ENCODE measurements at places on chromosomes 12 and 14.

DNA sequence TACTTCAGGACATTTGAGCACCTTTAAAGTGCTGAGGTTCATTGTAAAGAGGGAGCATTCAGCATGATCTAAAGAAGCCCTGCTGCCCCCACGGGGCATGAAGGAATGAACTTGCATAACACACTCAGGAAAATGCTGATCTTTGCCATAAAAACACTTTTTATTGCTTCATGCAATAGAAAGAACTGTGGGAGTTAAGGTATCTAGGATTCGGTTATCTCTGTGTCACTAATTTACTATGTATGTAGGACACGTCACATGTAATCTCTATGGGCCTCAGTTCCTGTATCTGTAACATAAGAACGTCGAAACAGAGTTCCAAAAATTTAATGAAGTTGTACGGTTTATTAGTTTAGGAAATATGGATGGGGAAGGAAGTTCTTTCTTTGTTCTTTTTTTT lies 33.0 kb downstream of the BTBD7 start:
- peak; percentile 26 for DNase-seq

GRCh38 chr12:3496957-3497356 lies 6.0 kb downstream of the PRMT8 start:
- DNase-seq: no peak

DNA sequence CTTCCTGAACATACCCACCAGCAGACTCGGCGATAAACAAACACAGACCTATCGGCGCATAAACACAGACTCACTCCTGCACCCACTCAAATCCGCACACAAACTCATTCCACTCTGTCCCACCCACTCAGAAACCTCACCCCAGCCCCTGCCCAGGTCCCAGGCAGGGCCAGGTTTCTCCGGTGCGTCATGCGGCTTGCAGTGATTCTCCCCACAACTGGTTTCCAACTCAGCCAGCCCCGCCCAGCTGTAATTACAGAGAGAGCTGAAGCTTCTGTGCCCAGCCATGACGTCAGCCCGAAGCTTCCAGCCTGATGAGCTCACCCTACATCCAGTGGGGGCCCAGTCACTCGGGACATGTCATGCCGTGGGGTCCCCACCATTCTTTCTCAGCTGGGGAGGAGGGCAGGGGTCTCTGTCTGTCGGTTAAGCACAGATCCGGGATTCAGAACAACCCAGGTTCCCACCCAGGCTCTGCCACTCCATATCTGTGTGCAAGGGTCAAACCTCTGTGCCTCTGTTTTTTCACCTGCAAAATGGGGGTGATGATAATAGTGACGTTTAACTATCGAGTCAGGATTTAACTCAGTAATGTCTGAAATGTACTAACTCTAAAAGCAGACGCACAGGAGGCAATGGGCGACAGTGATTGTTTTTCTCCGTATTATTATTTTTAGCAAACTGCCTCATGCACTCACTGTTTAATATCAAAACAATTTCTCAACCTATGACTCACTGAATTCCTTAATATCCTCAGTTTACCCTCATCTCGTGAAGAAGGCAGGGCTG lies 2.3 kb upstream of the HSPB8 start:
- no peak for DNase-seq

- peak; percentile 38 for DNase-seq
Observed at GRCh38 chr12:74689071-74689655, 151.5 kb downstream of the ATXN7L3B start.

- no peak for DNase-seq
Observed at GRCh38 chr12:56362130-56363059, at the start of gene APOF. Gene APOF, minus strand, starts transcription at chr12:56362857. Its CDS starts 112 bp downstream, at chr12:56362745.

GRCh38 chr14:95953111-95953724 lies 76.6 kb downstream of the TUNAR start:
- no peak for DNase-seq

GRCh38 chr14:74425525-74426201 lies 347 bp downstream of the SYNDIG1L start:
- DNase-seq: peak; percentile 84

GRCh38 chr12:50606675-50607375 lies 102.0 kb downstream of the DIP2B start:
- DNase-seq: no peak

- no peak for DNase-seq
Observed at GRCh38 chr12:7433276-7433822, 10.6 kb downstream of the CD163L1 start.

DNA sequence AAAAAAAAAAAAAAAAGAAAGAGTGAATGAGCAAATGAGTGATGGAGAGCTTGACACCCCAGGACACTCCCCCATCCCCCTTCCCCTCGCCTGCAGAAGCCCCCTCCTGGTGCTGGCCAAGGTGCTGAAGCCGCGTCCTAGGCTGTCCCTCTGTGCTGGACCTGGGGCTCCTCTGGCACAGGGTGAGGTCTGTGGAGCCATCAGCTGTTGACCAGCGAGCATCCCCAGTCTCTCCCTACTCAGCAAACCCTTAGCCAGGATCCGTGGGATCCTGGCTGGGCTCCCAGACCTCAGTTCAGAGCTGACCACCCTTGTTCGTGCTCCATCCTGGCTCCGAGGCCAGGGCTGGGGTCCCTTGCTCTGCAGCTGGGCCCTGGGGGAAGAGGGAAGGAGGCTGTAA lies 5.4 kb upstream of the KIF26A start:
- DNase-seq: no peak

DNA sequence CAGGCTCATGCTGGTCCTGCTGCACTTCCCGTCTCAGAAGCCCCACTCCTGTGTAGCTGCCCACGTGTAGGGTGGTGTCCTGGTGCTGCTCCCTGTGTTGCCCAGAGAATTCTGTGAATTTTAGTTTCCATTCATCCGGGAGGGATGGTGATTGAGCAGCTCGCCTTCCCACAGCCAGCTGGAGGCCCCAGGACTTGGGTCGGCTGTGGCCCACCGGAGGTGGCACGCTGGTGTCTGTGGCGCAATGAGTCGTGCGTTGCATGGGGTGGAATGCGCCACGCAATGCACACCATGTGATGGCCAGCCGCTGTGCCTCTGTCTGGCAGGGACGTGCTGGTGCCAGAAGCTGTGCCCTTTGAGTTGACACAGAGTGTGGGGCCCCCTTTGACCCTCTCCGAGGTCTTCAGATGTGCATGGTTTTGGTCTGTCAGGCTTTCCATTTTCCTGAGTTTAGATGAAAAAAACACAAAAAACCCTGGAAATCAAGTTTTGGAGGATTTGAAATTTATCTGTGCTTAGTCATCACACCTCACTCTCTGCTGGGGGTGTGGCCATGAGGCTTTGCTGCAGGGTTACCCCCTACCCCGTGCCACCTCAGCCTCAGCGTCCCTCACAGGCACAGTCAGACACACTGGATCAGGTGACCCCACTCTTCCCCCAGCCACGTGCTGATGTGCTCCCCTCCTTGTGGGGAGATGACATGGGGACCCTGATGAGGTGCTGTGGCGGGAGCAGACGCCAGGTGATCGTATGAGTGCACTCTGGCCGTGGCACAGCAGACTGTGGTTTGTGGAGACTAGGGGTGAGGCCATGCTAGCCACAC lies 64.6 kb downstream of the EP400 start:
- no peak for DNase-seq

DNA sequence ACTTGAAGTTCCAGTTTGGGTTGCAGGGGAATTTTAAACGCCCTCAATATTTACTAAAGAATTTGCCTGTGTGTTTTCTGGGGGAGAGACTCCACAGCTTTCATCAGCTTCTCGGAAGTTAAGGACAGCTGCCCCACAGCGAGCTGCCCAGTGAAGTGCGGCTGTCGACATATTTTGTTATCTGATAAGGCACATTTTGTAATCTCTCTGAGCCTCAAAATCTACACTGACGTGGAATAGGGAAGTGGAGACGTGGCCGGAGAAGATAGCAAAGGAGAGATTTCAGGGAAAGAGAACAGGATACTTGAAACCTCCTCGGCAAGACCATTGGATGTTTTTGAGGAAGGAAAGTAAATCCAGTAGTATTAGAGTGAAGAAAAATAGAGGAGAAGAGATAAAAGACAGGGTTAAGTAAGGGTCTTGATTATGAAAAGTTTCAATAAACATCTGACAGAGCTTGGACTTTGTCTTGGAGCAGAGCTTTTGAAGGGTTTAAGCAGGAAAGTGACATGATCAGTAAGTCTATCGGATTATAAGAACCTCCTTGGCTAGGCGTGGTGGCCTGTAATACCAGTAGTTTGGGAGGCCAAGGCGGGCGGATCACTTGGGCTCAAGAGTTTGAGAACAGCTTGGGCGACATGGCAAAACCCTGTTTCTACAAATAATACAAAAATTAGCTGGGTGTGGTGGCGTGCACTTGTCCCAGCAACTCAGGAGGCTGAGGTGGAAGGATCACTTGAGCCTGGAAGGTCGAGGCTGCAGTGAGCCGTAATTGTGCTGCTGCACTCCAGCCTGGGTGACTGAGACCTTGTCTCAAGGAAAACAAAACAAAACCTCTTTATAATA lies 1.1 kb downstream of the POLR3B start:
- peak; percentile 69 for DNase-seq

DNA sequence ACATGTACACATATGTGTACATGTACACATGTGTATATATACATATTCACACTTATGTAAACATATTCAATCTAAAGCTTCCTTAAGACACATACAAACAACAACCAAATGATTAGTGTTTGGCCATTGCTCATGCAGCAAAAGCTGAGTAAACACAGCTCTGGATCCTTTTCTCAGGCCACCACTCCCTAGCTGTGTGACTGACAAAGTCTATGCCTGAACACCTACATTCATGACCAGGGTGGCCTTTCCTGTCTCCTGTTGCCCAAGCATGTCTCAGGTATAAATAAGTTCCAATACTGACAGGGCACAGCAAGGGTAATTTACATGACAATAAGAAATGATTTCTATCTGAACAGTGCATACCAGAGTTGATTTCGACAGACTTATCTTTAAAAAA lies 1.4 kb upstream of the PTPRO start:
- no peak for DNase-seq

GRCh38 chr14:69398818-69399210 lies 322 bp downstream of the SLC39A9 start:
- DNase-seq: no peak

DNA sequence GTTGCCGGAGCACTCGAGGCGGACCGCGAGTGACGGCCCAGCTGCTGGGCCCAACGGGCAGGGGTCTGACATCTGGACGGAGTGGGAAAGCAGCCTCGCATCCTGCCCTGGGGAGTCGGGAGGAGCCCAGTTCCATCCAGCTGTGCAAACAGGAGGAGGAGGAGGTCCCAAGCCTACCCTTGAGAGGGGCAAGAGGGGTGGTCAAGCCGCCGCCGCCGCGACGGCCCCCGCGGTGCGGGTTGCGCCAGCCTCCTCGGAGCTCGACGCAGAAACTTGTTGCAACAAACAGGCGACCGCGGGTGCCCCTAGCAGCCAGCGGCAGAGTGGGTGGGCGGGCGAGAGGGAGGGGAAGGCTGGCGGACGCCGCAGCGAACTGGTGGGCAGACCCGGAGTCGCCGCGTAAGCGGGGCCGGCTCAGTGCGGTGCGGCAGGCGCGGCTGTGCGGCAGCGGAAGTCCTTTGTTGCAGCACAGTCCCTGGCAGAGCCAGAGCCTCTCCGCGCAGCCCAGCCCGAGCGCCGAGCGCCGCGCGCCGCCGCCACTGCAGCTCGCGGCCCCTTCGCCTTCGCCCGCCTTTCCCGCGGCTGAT lies at the start of gene ZBTB1:
Gene ZBTB1, plus strand, starts transcription at position 461 of the 587 bp plus-strand sequence. CDS start 16,735 bp downstream, outside the sequence.
- DNase-seq: peak; percentile 91

DNA sequence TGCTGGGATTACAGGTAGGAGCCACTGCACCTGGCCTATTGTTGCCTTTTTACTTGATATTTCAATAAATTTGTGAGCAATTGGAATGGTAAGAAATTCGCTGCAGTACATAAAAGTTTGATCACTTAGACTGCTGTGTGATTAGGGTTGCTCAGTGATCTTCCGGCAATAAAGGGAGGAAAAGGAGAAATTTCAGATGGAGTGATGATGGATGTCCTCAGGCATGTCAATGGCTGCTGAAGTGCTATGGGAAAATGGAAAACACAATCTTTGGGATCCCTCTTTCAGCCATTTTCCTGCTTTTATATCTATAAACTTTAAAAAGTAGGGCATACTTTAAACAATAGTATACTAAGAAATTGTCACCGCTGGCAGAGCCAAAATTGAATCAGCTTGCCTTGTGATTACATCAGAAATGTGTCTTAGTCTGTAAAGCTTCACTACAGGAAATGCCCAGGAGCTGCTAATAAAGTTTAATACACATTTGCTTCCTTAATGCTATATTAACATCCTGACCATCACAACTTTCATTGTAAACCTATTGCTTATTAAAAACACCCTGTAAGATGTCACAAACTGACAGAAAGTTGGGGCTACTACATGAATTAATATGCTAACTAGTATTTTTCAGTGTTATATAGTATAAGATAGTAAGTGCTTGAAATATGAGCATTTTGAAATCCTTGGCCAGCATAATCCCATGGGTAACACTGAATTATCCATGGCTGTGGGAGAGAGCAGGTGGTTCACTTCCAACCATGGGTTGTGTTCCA lies 13.7 kb upstream of the FBXL14 start:
- DNase-seq: peak; percentile 43

DNA sequence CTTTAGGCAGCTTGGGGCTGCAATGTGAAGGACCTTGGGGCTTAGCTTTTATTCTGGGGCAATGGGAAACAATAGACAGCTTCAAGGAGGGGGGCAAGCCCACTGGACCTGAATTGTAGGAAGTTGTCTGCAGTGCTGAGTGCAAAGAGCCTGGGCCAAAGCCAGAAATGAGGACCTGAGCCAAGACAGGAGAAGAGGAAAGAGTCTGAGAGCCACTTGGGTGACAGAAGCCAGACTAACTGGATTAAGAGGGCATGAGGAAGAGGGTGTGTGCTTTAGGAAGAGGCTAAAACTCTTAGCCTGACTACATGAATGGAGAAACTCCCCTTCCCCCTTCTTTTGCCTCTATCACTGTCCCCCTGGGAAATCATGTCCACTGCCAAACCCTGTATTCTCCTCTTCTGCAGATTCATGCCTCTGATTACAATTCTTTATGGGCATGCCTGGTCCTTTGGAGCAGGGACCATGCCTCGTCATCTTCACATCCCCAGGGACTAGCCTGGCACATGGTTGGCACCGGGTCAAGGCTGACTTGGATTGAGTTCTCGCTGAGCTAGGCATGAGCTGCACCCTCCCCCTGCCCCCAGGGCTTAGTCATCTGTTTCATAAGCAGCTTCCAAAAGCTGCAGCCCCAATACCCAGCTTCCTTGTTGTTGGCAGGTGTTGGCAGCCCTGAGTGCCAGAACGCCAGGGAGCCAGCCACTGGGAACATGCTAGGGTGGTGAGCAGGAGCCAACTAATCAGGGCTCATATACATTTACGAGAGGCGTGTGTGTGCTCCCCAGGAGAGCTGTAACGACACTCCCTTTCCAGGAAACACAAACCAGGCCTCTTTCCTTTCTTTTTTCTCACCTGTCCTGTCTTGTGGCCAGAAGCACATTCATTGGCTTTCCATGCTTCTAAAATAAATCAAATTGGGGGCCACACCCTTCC lies 27.7 kb upstream of the JDP2 start:
- DNase-seq: peak; percentile 87

GRCh38 chr12:26122681-26123481 lies 2.0 kb downstream of the BHLHE41 start:
- peak; percentile 83 for DNase-seq

DNA sequence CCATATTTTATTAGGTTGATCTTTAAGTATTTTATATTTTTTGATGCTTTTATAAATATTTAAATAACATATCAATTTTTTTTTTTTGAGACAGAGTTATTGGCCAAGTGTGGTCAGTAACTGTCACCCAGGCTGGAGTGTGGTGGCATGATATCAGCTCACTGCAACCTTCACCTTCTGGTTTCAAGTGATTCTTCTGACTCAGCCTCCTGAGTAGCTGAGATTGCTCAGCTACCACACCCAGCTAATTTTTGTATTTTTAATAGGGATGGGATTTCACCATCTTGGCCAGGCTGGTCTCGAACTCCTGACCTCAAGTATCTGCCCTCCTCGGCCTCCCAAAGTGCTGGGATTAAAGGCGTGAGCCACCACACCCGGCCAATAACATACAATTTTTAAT lies 71.1 kb downstream of the FUT8 start:
- DNase-seq: no peak

GRCh38 chr14:81686512-81686911 lies 152.9 kb upstream of the SEL1L start:
- no peak for DNase-seq
